Stimulated activated CD4-positive, alpha-beta T cell treated with anti-CD3 and anti-CD28 coated beads, Interleukin-4, amount 100 ng/mL, for 4 hours (primary cell): ENCODE measurements at places on chromosomes 12 and 14.
A peak's percentile ranks its signal among the peaks of the same experiment; 100 is the strongest.

GRCh38 chr12:56099787-56100186 lies 4.6 kb upstream of the PA2G4 start:
- DNase-seq = no peak

GRCh38 chr14:91129261-91129660 lies 15.4 kb downstream of the DGLUCY start:
- no peak for DNase-seq

GRCh38 chr12:46983959-46984841 lies 95.2 kb upstream of the PCED1B start:
- peak; percentile 14 for DNase-seq

- DNase-seq = no peak
Observed at GRCh38 chr12:19778172-19778571, 338.9 kb downstream of the AEBP2 start.

DNA sequence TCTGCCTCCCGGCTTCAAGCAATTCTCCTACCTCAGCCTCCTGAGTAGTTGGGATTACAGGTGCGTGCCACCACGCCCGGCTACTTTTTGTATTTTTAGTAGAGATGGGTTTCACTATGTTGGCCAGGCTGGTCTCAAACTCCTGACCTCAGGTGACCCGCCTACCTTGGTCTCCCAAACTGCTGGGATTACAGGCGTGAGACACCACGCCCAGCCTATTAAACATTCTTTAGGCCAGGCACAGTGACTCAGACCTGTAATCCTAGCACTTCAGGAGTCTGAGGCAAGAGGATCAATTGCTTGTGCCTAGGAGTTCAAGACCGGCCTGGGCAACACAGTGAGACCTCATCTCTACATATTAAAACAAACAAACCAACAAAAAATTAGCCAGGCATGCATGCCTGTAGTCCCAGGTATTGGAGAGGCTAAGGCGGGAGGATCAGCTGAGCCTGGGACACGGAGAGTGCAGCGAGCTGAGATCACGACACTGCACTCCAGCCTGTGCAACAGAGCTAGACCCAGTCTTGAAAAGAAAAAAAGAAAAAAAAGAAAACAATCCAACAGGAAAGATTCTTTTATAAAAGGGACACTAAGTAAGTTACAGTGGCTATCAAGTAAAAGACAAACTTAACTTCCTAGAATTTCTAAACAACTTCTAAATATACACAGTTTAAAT lies 70.2 kb downstream of the HECTD1 start:
- DNase-seq = no peak

- no peak for DNase-seq
Observed at GRCh38 chr14:43914041-43914693, 592.9 kb downstream of the FSCB start.

- DNase-seq = no peak
Observed at GRCh38 chr12:96395236-96395635, 5.0 kb downstream of the CDK17 start.

DNA sequence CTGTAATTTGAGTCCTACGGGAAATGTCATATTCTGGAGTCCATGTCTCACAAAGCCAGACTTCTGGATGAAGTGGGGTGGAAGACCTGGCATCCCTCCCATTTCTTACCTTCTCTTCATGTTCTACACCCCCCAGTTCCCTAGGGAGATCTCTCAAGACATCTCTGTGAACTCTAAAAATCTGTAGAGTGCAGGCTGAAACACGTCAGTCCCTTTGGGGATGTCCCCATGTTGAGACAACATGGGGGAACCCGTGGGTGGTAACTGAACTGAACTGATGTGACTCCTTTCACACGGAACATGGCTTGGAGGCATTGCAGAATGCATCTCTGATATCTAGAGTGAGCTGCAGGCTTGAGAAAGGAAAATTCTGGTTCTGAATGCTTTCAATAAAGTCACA lies 15.2 kb downstream of the SERPINA12 start:
- no peak for DNase-seq

DNA sequence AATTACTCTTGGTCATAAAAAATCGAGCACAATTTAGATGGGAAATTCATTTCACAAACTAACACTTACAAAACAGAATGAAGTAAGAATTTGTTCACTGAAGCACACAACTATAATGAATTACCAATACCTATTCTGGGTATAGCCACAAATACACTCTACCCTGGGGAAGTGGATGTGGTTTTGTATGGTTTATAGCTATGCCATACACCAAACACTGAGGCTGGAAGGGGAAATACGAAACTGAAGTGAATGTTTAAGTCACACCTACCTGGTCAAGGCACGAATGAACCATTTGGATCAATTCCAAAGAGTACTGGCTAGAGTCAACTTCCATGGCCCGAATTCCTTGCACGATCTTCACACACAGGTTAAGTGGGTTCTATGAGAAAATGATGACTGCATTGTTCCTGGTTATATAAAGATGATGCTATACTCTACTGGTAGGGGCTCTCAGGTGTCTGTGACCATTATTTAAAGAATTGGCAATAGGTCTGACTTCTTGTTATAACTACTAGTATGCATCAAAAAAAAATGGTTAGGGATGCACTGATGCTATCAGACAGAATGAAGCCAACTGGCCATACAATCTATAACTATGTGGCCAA lies 12.8 kb downstream of the NEK9 start:
- DNase-seq = no peak

- no peak for DNase-seq
Observed at GRCh38 chr14:69753860-69754259, 13.1 kb upstream of the SRSF5 start.

- peak; percentile 32 for DNase-seq
Observed at GRCh38 chr12:133130808-133131128, 341 bp downstream of the ZNF10 start.

DNA sequence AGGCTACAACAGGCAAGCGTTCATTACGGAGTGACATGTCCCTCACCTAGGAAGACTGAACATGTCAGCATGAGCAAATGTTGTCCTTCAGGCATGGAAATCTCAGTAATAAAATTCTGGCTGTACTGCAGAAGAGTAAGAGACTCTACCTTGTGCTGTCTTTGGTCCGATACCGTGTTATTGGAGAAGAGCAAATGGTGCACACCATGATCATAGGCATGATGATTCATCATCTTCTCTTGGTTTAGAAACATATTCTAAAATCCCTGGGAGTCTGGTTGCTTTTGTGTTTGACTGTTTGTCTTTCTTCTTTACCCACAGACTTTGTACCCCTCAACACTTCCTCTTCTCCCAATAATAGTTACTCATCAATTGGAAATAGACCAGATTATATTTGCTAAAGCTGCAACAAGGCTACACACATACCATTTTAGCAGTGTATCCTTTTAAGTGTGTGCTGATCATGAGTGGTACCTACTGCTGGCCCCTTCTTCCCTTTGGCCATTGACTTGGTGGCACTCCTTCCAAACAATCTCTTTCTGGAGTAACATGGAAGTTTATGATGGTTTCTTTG lies 93.5 kb downstream of the RTN1 start:
- no peak for DNase-seq

DNA sequence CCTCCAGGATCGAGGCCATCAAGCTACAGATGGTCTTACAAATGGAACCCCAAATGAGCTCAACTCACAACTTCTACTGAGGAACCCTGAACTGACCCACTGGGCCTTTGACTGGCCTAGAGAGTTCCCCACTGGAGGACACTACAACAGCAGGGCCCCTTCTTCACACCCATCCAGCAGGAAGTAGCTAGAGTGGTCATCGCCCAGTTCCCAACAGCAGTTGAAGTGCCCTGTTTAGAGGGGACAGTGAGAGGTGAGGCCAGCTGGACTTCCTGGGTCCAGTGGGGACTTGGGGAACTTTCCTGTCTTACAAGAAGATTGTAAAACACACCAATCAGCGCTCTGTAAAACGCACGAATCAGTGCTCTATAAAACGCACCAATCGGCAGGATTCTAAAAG lies 247.9 kb upstream of the BTG1 start:
- DNase-seq = no peak

DNA sequence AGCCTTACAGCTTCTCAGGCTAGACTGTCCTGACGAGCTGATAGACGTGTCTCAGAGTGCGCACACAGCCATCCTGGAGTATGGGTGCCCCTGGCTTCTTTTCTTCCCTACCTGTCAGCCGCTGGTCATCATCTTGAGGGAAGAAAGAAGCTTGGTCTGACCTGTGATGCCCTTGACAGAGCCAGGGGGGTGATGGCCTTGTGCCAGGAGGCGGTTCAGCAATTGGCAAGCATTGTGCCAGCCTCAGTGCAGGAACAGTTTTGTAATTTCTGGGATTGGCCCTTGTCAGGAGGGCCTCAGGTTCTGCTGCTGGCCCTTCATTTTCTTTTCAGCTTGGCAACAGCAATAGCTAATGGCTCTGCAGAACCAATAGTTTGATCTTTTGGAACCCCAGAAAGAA lies 80.1 kb downstream of the ADCK1 start:
- no peak for DNase-seq

GRCh38 chr12:70880744-70881143 lies 39.8 kb downstream of the PTPRR start:
- no peak for DNase-seq

GRCh38 chr14:100815478-100816285 lies 10.2 kb upstream of the MEG3 start:
- no peak for DNase-seq

GRCh38 chr14:55665067-55665675 lies 85.2 kb downstream of the KTN1 start:
- DNase-seq = no peak

DNA sequence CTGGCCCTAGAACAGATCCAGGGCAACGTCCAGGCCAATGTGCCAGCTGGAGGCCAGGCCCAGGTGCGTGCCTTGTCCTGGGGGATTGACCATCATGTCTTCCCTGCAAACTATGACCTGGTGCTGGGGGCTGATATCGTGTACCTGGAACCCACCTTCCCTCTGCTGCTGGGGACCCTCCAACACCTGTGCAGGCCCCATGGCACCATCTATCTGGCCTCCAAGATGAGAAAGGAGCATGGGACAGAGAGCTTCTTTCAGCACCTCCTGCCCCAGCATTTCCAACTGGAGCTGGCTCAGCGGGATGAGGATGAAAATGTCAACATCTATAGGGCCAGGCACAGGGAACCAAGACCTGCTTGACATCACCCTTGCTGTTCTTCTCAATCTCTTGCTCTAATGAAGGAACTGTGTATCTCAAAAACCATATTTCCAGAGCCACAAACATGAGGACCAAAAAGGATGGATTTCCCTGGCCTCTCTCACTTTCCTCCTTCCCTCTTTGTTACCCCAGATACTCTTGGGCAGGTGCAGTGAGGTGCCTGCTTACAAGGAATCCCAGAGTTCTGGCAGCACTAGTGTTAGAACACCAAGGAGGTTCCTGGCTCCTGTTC lies 2.2 kb upstream of the TSFM start:
- DNase-seq = no peak

DNA sequence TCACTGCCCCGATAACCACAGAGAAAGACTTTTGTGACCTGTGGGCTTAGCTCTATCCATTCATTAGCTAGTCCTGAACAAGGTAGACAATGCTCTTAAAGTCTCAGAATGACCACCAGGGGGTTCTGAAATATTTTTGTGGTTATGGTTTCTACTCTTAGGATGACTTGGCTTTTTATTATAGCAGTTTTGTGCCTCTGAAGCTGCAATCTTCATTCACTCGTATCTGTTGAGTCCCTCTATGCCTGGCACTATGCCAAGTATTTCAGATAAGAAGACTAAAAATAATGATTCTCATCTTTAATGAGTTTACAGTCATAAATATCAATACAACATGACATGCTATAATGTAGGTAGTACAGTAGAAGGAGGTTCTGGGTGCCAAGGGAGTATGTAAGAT lies 130.8 kb upstream of the TRHDE start:
- DNase-seq = no peak

- DNase-seq = peak; percentile 37
Observed at GRCh38 chr12:106753526-106753925, 21.0 kb upstream of the RIC8B start.

DNA sequence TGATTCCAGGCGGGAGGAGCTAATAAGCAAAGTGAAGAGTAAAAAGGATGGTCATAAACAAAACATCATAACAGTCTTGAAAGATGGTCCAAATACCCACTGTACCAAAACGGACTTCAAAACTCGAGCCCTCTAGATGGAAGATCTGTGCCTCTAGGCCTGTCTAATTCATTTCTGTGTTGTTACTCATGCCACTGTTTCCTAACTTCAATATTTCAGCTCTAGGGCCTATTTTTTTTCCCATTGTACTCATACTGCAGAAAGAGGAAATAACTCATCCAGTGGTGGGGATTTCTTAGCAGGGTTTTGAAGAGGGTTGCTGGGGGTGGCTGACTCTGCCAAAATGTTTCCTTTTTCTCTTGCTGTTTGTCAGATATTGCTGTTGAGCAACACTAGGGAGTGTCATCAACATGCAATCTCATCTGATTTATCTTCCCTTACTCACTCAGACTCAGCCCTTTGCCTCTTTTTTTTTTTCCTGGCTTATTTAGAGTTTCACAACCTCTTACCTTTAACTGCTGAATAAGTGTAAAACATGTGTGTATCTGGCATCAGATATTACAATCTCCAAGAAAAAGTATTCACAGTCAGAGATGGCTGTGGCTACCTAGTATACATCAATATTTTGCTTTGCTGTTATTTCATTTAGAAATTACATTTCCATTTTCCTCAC lies 189.6 kb downstream of the DUSP6 start:
- peak; percentile 65 for DNase-seq

- no peak for DNase-seq
Observed at GRCh38 chr12:51528852-51529650, 62.0 kb upstream of the SCN8A start.

GRCh38 chr12:52613384-52614030 lies 4.9 kb downstream of the KRT73 start:
- DNase-seq = no peak

GRCh38 chr14:85276979-85277228 lies 253.0 kb upstream of the FLRT2 start:
- DNase-seq = no peak

DNA sequence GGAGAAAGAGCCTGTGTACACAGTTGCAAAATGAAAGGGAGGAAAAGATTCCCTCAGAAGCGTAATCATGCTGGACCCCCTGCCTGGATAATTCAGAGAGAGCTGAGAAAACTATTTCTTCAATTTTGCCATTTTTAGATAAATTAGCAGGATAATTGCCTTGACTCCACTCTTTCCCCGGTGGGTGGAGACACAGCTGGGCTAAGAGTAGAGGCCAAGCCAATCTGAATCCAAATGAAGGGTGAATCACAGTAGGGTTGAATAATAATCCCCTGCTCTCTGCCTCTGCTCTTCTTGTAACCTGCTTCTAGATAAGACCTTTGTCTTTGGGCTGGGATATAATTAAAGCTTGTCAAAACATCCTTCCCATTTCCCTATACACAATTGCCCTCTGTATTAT lies 150.1 kb downstream of the CAPZA3 start:
- DNase-seq = no peak

- DNase-seq = no peak
Observed at GRCh38 chr14:76742966-76743365, 18.3 kb upstream of the VASH1 start.

GRCh38 chr14:64788706-64789105 lies 84.5 kb downstream of the PLEKHG3 start:
- DNase-seq = no peak

GRCh38 chr14:99234961-99235571 lies 36.9 kb downstream of the BCL11B start:
- peak; percentile 78 for DNase-seq

GRCh38 chr14:65210118-65210821 lies 108.0 kb upstream of the MAX start:
- no peak for DNase-seq
